D721Med (cell line): ENCODE measurements at places on chromosomes 4 and X.
A peak's percentile ranks its signal among the peaks of the same experiment; 100 is the strongest.

DNA sequence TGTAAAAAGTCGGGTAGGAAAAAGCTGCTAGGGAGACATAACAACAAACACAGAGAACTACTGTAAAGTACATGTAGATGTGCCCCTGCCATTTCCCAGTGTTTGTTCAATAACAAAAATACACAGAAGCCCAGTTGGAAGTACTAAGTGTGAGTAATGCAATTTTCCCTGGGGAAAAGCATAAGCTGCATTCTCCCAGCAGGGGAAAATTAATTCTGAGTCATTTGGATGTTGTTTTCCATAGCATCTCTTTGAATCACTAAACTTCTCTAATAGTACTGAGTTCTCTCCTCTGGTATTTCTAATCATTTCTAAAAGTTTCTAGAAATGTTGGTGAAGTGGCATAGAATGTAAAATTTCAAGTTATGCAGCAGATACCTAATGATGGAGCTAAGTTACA is 1114.9 kb downstream of the C4orf33 start:
- DNase-seq, result no peak

- DNase-seq, result no peak
Observed at GRCh38 chr4:177798161-177798560, 355.9 kb upstream of the AGA start.

- no peak for DNase-seq
Observed at GRCh38 chrX:38929966-38930421, 128.7 kb downstream of the MID1IP1 start.

DNA sequence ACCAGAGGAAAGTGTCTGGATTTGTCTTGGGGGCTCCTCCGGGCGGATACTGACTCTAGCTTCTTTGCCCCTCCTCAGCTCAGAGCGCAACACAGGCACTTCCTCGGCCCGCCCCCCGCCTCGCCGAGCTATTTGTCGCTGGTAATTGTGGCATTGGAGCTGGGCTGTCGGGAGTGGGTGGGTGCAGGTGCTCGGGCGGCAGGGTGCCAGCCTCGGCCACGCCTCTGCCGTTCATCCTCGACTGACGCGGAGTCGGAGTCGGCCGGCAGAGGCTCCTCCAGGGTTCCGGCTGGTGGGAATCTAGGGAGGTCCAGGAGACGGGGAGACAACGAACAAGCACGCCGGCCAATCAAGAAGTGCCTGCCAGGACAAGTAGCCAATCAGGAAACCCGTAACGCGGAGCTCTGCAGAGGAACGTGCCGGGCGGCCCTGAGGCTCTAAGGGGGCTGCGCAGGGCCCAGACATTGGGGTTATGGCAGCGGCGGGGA is 3.9 kb upstream of the SYN1 start:
- peak; percentile 64 for DNase-seq

DNA sequence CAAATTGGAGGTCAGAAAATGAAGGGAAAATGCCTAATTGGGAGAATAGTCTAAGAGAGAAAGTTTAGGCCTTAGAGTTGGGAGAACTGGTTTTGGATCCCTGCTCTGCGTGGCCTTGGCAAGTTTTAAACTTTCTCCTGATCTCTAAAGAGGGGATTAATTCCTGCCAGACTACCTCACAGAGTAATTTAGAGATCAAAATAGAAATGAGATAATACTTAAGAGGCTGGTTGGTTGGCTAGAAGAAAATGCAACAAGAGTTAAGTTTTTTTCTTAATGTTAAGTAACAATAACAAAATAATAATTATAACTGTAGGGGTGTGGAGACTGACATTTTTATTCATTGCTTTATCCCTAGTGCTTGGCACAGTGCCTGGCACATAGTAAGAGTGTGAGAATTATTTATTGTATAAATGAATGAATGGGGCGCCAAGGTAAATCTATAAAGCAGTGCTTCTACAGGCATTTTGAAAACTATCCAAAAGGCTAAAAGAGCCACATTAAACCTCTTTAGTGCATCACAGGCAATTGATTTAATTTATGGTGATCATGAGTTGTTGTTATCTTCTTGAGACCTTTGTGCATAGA is 160.5 kb downstream of the RASL11B start:
- no peak for DNase-seq

DNA sequence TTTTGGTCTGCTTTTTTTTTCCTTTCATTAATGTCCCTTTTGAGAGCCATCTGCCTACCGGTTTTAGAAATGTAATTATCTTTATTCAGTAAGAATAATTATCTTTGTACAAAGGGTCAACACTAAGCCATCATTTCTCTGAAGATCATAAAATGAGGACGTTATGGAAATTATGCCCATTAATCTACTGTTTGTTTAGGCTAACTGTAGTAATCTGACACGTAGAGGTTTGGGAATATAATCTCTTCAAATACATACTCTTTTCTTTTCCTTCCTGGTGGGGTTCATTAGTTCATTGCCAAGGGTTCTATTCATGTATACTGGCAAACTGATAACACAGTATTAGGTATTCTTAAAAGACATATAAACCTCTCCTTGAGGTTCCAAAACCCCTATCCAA is 3.8 kb upstream of the HSD17B13 start:
- no peak for DNase-seq

- no peak for DNase-seq
Observed at GRCh38 chrX:150060406-150060805, 122.1 kb upstream of the EOLA2 start.

DNA sequence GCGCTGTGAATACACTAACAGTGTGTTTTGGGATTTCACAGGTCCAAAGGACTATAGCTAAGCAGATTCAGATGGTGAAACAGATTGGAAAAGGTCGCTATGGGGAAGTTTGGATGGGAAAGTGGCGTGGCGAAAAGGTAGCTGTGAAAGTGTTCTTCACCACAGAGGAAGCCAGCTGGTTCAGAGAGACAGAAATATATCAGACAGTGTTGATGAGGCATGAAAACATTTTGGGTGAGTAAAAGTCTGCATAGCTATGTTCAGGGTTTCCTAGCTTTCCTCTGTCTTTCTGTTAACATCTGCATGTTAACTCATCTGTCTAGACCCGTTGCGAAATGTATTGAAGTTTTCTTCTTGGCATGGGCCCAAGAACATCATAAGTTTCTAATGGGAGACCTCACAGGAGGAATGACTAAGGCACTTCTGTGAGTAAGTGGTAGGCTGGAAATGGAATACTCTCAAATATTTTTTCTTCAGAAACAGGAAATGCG is 372.1 kb downstream of the BMPR1B start:
- DNase-seq, result no peak

- no peak for DNase-seq
Observed at GRCh38 chr4:74292111-74292870, 16.0 kb upstream of the EPGN start.

DNA sequence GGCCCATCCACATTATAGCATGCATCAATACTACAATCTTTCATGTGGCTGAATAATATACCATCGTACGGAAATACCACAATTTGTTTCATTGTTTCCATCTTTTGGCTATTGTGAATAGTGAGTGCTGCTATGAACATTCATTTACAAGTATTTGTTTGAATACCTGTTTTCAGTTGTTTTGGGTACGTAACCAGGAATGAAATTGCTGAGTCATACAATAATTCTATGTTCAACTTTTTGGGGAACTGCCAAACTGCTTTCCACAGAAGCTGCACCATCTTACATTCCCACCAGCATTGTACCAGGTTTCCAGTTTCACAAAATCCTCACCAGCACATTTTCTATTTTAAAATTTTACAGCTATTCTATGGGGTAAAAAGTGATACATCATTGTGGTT is 28.5 kb upstream of the MANBA start:
- DNase-seq, result no peak

DNA sequence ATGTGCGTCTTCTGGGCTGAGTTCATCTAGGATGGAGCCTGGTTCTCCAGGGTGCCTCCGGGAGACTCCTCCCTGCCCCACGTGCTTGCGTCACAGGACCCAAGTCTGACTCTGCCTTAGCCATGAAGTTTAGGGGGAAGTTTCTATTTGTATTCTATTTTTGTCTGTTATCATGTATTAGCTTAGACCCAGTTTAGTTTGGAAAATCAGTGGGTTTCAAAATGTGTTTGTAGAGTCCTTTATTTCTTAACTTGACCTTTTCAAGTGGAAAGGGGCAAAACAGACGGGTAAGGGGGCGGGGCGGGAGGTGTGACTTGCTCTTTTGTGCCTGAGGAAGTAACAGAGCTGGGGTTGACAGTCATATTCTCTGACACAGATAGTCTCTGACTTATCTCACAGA is 86.0 kb downstream of the HTT start:
- no peak for DNase-seq

DNA sequence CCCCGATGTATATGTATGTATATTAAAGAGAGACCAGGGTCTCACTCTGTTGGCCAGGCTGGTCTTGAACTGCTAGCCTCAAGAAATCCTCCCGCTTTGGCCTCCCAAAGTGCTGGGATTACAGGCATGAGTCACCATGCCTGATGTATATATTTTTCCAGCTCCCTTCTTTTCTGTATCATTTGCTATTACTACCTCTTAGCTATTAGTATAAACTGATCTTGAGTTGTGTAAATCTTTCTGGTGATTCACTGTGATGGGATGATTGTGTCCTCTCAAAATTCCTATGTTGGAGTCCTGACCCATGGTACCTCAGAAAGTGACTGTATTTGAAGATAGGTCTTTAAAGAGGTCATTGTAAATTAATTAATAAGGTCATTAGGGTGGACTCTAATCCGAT is 53.1 kb downstream of the HPRT1 start:
- DNase-seq, result no peak

DNA sequence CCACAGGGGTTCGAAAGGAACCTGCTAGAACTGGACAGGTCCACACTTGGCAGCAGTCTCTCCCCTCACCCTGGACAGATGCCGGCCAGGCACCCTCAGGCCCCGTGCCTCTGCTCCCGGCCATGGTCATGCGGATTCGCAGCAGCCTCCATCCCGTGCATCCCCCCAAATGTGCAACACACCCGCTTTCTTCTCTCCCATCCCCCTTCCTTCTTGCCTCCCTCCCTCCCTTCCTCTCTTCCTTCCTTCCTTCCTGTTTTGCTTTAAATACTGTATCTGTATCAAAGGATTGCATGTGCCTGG is 35.0 kb upstream of the HMX1 start:
- no peak for DNase-seq

DNA sequence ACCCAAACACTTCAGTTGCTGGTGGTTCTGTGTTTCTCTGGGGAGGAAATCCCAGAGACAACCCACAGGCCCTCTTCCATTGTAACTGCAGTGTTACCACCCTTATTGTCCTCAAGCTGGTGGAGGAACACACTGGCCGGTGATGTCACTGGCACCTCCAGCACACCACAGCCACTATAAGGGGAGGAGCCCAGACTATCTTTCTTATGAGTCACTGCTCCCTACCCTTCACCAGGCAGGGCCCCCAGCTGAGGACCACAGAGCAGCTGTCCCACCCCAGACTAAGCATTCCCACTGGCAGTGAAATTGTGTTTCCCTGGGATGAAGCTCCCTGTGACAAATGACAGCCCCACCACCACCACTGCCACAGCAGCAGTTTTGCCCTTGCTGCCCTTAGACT is 171.8 kb upstream of the FGF16 start:
- no peak for DNase-seq

GRCh38 chrX:121365572-121366161 is 318.3 kb downstream of the GLUD2 start:
- no peak for DNase-seq

DNA sequence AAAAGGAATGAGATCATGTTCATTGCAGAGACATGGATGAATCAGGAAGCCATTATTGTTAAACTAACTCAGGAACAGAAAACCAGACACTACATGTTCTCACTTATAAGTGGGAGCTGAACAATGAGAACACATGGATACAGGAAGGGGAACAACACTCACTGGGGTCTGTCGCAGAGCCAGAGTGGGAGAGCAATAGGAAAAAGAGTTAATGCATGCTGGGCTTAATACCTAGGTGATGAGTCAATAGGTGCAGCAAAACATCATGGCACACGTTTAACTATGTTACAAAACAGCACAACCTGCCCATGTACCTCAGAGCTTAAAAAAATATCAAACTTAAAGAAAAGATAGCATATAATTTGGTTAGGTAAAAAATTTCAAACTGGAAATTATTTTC is 281.4 kb downstream of the PABPC4L start:
- DNase-seq, result no peak

DNA sequence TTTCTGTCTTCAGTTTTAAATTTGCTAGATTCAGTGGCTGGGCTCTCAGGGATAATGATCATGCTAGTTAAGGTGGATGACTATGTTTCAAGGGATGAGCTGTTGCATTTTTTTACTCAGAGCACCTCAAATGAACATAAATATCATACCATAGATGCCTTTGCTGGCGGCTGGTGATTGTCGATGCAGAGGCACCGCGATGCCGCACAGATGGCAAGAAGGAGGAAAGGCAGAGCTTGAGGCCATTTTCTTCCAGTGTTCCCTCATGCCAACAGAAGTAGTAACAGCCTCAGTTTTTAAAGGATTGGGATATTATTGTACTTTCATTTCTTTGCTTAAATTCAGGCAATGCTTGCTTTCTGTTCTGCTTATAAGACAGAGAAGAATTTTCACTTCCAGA is 654.7 kb upstream of the IGFBP7 start:
- no peak for DNase-seq

DNA sequence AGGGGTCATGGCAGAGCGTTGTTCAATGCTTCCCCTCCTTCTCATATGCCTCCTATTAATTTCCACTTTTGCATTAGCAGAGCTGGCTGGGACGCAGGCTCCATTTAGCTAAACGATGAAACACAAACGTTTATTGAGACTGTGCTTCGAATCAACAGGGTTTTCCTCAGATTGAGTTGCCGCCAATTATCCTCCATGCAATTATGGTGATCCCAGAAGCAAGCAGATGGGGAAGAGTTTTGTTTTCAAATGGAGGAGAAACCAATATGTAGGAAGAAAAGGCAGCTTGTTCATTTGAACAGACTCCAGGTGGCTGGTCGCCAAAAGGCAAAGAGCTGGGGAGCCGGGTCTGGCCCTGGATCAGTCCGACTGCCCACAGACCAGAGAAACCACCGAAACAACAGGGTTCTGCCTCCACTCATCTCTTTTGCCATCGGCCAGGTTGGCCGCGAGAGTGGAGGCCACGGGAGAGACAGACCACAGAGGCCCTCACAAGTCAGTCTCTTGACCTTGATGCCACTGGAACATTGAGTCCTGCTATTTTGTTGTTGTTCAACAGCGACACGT is 184.8 kb downstream of the GBA3 start:
- no peak for DNase-seq

DNA sequence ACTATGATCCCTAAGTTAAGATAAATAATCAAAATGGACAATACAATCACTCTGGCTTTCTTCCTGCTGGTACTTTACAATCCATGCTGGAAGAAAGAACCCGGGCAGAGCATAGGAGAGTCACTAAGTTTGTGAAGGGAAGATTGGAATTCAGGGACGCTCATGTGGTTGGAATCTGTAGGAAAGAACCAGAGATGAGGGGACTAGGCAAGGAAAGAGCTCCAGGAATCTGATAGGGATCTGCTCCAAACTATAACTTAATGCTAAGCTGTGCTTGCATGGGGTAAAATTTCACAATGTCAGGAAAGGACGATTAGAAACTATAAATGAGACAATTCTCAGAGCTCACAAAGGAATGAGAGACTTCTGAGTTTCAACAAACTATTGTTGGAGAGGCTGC is 167.5 kb downstream of the ADGRA3 start:
- DNase-seq, result no peak
